Stimulated activated CD4-positive, alpha-beta T cell treated with anti-CD3 and anti-CD28 coated beads, TNF-alpha, amount 100 ng/mL, for 24 hours (primary cell): ENCODE measurements at places on chromosomes 6 and 20.
A peak's percentile ranks its signal among the peaks of the same experiment; 100 is the strongest.

GRCh38 chr6:43313813-43314212, 5.2 kb upstream of the CRIP3 start:
- no peak for DNase-seq

- no peak for DNase-seq
Observed at GRCh38 chr6:136901212-136901784, 20.8 kb upstream of the SLC35D3 start.

GRCh38 chr20:47821481-47822100, 36.3 kb upstream of the SULF2 start:
- DNase-seq: no peak

- no peak for DNase-seq
Observed at GRCh38 chr6:152048921-152049320, 241.4 kb downstream of the ESR1 start.

DNA sequence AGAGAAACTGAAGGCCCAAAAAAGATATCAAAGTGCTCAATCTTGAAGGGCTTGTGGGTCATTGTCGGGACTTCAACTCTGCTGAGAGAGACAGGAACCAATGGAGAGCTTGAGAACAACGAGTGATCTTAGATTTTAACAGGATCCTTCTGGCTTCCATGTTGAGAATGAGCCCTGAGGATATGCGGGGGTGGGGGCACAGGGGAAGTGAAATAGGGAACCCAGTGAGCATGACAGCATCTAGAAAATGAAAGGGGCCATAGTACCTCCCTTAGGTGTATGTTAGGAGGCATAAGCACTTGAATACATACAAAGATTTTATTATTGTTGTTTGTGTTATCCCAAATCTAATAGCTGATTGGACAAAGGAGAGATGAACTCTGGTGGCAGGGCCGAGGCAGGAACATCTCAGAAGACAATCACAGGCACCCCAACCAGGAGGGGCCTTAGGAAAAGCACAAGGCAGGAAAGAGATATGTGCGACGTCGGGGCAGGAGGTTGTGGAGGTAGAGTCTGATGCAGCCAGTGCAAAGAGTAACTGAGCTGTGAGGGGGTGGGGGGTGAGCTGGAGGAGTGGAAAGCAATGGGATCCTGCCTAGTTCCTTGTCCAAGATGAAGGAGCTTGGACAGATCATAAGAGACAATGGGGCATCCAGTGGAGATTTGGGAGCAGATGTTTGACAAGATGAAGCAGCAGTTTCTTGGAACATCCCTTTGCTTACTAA, 10.4 kb downstream of the TGM6 start:
- DNase-seq: no peak

- DNase-seq: no peak
Observed at GRCh38 chr6:63346217-63346835, 26.5 kb upstream of the LGSN start.

DNA sequence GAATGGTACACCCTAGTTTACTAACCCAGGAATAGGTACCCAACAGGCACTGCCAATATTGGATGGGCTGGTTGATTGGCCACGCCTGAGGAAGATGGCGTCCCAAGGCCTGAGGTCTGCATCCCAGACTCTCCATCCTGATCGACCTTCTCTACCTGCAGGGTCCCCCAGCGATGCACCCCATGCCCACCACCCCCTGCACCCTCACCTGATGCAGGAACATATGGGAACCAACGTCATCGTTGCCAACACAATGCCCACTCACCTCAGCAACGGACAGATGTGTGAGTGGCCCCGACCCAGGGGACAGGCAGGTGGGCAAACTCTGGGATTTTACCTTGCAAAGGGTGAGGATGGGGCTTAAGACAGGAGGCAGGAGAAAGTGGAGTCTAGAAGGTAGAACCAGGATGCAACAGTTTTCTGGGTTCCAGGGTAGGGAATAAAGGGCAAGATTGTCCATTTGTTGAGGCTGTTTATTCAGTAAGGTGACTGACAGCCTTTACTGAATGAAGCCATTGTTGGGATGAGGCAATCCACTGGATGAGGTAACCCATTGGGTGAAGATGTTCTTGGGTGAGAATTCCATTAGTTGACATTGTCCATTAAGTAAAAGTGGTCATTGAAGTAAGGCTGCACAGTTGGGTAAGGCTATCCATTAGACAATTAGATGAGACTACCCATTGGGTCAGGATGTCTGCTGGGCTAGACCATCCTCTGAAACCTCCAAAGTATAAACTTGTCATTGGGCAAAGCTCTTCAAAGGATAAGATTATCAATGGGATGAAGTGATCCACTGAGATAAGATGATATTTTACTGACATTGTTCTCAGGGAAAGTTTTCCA, 47.3 kb upstream of the TTPAL start:
- DNase-seq: no peak

- DNase-seq: no peak
Observed at GRCh38 chr20:49394264-49394663, 88.2 kb downstream of the KCNB1 start.

DNA sequence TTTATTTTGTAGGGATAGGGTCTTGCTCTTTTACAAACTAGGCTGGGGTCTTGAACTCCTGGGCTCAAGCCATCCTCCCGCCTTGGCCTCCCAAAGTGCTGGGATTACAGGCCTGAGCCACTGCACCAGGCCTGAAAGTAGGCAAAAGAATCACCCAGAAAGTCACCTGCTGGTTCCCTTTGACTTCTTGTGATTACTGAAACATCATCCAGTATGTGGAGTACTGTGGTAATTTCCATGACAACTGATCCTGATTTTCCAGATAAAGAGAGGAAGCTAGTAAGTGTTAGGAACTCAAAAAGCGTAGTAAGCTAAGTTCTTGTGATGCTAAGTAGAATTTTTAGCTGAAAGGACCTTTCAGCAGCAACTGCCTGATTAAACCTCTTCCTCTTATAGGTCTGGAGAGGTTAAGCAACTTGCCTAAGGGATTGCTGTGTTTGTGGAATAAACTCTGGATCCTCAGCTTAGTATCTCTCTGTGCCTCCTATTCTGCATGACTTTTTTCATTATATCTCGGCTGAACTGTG, 16.8 kb downstream of the RALY start:
- no peak for DNase-seq

- no peak for DNase-seq
Observed at GRCh38 chr20:60816901-60817300, 435.2 kb upstream of the CDH4 start.

DNA sequence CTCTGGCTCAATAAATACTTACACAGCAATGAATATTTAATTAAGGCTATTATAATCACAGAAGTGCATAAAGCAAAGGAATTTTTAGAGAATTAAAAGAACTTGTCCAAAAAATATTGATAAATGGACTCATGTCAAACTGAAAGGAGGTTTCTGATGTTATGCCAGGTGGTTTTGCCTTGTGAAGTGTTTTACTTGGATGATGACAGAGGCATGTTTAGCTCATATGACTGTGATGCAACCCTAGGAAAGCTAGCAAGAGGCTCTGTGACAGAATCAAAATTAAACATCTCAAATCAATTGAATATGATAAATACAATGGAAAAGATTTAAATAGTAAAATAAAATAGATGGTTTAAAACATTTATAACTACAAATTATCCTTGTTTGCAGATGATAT, 137.3 kb downstream of the TMEM200A start:
- no peak for DNase-seq

DNA sequence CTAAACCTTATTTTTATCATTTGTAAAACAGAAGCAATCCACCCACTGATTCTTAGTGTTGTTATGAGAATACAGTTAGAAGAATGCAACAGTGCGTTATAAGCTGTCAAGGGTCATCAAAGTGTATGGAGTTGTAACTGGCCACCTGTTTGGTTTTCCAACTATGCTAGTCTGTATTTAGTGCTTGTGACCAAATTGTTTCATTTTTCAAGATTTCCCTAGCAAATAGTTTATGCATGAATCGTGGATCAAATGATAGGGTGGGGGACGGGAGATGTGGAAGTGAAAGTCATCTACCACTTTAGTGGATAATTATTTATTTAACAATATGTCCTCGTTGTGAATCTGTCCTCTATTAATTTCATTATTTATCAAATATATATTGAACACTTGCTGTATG, 175.4 kb upstream of the HDDC2 start:
- DNase-seq: no peak

GRCh38 chr6:56571605-56572004, 71.1 kb downstream of the DST start:
- no peak for DNase-seq

DNA sequence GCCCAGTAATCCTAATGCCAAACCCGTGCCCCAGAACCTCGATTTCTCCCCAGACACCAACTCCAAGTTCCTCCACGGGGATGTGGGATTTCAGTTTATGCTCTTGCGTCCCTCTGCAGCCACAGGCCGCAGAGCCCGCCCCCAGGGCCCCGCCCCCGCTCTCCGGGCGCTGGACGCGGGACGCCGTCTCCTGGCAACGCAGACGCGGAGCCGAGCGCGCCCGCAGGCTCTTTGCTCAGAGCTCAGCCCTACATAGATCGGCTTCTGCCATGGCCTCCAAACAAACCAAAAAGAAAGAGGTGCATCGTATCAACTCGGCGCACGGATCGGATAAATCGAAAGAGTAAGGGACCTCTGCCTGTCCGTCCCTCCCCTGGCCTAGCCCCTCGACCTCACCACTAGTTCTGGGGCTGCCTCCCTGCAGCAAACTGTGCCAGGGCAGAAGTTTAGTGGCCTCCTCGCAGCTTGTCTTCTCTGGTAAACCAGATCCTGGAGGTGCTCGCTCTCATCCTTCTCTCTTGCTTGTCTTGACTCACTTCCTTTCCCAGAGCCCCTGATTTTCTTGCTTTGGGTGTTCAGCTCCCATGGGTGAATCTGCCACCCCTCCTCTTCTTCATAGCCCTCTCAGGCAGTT, at the start of gene ADGB:
TSS of gene ADGB (plus strand) at position 201 of the 634 bp plus-strand sequence. CDS start at position 270, 69 bp downstream.
- DNase-seq: no peak

- DNase-seq: peak; percentile 55
Observed at GRCh38 chr6:26571592-26572296, 25.0 kb upstream of the ABT1 start.

GRCh38 chr6:140774080-140774505, 1358.6 kb upstream of the GJE1 start:
- no peak for DNase-seq

- DNase-seq: no peak
Observed at GRCh38 chr6:152587473-152587872, 49.7 kb downstream of the SYNE1 start.

- no peak for DNase-seq
Observed at GRCh38 chr6:130381012-130381411, 15.2 kb downstream of the TMEM200A start.

- no peak for DNase-seq
Observed at GRCh38 chr20:1467355-1468116, 887 bp upstream of the NSFL1C start.

GRCh38 chr20:39800548-39800947, 838.4 kb downstream of the DHX35 start:
- no peak for DNase-seq

DNA sequence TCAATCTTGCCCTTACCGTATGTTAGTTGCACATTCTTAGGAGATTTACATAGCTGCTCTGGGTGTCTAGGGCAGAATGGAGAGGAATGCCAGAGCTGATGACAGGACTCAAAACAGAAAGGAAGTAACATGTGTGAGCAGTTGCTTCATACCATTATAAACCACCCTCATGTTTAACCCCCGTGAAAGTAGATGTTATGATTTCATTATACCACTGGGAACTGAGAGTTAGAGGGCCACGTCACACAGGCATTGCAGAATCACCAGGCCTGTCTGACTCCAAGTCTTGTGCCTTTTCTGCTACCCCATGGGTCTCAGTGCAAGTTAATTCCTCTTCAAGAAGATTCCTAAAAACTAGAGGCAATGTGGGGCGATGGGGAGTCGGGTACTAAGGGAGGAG, 23.5 kb upstream of the SIM1 start:
- DNase-seq: no peak

DNA sequence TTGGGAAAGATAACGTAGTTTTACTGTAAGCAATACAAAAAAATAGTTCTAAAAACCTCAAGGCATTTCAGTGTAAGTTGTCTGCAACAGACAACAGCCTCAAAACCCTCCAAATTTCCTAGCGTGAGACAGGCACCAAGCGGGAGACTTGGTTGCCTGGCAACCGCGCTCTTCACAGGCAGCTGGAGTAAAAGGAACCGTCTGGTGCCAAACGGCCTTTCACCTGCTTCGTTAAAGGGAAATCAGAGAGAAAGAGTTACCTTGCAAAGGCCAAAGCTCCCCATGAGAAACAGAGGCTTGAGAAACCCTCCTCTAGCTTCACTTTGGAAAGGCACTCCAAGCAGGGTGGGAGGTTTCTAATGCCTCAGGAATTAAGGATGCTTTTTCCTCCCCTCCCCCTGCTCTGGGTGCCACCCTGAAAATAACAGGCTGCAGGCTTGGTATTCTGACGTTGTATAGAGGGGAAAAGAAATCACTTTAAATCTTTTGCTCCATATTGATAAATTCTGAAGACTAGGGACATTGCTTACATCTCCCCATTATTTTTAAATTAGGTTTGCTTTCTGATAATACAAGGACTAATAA, 129.7 kb upstream of the UFL1 start:
- no peak for DNase-seq

- no peak for DNase-seq
Observed at GRCh38 chr20:36712775-36713174, 33.1 kb downstream of the NDRG3 start.

- DNase-seq: no peak
Observed at GRCh38 chr6:82612475-82613039, 248.9 kb downstream of the TPBG start.

- DNase-seq: no peak
Observed at GRCh38 chr20:17542993-17543412, 11.8 kb upstream of the BFSP1 start.

GRCh38 chr20:10487142-10488136, 52.3 kb downstream of the SLX4IP start:
- no peak for DNase-seq

- DNase-seq: no peak
Observed at GRCh38 chr6:11766589-11767450, 11.8 kb downstream of the ADTRP start.

GRCh38 chr6:106671651-106672050, 42.3 kb downstream of the QRSL1 start:
- DNase-seq: no peak

GRCh38 chr6:147741389-147741788, 232.9 kb downstream of the SAMD5 start:
- no peak for DNase-seq

GRCh38 chr6:108559884-108560462, 744 bp upstream of the FOXO3 start:
- peak; percentile 15 for DNase-seq

- DNase-seq: no peak
Observed at GRCh38 chr20:49690899-49691620, 22.6 kb downstream of the B4GALT5 start.

DNA sequence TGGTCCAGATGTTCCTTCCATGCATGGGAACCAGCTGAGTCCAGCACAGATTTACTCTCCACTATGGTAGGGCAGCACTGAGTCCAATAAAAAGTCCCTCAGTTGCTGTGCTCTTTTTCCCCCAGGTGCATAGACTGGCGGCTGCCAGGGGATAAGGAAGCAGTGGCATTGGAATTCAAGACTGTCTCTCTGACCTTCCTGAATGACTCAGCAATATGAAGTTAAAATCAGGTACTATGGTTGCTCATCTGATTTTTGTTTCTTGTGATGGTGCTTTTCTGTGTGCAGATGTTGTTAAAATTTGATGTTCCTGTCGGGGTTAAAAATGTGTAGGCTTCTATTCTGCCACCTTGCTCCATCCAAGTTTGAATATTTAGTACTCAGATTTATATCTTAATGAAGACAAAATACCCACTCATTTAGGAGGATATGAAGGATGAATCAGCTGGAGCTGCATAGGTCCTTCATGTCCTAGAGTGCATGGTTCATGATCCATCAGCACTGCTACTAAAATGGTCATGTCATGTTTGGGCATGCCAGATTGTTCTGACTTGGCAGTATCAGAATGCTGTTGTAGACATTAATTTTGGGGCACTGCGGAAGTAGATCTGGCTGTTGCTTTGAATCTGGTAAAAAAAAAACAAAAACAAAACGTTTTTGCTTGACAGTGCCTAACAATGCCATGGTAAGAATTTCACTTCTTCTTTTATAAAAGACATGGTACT, 321.2 kb upstream of the MAP3K7 start:
- DNase-seq: no peak
